ENCODE measurements at places on chromosomes 5 and 9.

DNA sequence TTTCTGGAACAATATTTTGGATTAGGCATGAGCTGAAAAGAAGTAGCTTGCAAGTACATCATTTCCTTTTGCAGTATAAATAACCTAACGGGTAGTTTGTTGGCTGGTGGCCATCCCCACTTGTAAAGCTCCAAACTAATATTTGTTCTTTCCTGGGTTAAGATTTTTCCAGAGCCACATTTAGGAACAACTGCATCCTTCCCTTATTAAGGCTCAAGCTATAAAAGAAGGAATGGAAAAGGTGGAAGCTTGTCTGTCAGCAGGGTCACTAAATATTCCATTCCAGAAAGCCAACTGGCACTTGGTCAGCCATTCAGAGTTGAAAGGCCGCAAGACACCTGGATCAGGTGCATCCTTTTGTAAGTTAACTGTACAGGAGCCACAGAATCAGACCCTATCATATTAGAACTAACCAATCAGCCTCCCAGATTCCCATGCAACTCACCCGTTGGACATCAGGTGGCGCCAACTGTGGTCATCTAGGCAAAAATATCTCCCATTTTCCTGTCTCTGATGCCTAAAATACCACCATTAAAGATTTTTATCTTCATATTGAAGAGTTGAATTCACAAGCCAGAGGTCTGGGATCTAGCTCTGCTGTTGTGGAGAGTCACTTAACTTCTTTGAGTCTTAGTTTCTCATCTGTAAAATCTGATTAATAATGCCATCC lies 82.9 kb downstream of the PTCD2 start:
- no peak for DNase-seq

GRCh38 chr5:96084874-96085506 lies 123.3 kb upstream of the ELL2 start:
- no peak for DNase-seq

GRCh38 chr5:36066540-36067210 lies at the start of gene UGT3A2:
UGT3A2 (minus strand) TSS chr5:36066882; CDS start chr5:36066789, 93 bp downstream.
- DNase-seq: no peak

DNA sequence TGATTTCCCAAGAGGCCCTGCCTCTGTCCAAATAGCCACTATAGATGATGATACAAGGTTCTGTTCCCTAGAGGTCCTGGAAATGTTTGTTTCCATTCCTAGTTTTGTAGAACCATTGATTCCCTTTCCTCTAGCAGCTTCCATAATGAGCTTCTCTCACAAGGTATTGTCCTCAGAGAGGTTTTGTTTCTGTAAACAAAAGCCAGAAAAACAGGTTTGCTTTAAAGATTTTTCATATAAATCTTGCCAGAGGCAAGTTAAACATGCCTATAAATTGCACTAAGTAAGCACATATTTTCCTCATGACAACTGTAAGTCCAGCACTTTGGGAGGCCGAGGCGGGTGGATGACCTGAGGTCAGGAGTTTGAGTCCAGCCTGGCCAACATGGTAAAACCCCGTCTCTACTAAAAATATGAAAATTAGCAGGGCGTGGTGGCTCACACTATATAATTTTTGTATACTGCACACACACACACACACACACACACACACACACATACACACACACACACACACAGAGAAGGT lies 1787.7 kb downstream of the EFNA5 start:
- DNase-seq: no peak

DNA sequence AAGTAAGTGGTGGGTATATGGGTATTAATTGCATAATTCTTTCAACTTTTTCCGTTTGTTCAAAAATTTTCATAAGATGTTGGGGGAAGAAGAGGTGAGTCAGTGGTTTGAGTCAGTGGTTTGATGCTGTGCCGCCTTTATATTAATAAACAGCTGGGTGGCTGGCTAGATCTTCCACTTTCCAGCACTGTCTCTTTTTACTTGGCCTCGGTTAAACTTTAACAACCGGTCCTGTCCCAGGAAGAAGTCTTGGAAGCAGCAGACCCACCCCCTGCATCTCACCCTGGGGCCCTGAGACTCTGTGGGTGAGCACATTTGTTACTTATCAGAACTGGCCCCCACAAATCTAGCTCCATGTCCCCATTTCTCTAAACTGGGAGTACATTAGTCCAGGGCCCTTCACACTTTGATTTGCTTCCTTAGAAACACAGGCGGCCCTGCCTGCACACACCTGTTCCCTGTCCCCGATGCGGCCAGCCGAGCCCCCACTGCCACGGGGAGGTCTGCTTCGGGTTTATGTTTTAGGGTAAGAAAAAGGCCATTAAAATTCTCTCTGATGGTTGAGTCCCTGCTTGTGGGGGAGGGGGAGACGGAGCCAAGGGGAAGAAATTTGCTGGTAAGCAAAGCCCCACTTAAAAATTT lies 90.7 kb downstream of the PTCH1 start:
- no peak for DNase-seq

GRCh38 chr9:32322622-32323021 lies 61.8 kb upstream of the ACO1 start:
- DNase-seq: no peak

- DNase-seq: no peak
Measured at GRCh38 chr9:37187292-37187691, 66.9 kb downstream of the ZCCHC7 start.

DNA sequence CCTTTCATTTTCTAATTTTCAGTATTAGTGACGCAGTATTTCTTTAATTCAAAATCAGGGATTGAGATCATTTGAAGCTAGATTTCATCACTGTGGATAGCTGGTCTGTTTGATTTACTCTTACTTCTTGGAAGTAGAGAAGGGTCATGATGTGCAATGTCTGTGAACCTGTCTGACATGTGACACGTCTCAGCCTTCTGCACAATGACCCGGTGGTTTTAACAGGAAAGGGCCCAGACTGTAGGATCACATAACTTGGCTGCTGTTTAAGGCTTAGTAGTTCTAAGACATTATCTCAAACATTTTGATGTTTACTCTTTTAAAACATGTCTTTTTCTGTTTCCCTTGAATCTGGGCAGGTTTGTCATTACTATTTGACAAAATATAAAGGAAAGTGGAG lies 823.3 kb upstream of the NUDT12 start:
- no peak for DNase-seq

DNA sequence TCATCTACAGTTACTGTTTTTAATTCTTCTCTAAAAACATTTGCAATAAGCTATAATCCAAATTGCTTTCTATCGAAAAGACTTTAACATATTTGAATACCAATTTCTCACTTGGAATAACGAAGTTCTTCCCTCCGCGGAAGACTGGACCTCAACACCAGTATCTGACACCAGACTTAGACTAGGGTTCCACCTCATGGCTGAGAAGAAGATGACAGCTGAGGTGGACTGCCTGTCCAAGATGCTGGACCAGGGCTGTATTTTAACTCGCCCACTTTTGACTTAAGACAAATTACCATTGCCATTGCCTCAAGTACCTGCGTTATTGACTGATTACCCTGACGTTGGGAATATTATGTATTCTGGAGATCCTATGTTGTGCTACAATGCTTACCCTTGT lies 34.1 kb downstream of the ZMAT2 start:
- DNase-seq: no peak

GRCh38 chr5:170057311-170057710 lies 48.4 kb upstream of the FOXI1 start:
- DNase-seq: no peak

GRCh38 chr5:66966439-66966838 lies 230.2 kb downstream of the CD180 start:
- no peak for DNase-seq

DNA sequence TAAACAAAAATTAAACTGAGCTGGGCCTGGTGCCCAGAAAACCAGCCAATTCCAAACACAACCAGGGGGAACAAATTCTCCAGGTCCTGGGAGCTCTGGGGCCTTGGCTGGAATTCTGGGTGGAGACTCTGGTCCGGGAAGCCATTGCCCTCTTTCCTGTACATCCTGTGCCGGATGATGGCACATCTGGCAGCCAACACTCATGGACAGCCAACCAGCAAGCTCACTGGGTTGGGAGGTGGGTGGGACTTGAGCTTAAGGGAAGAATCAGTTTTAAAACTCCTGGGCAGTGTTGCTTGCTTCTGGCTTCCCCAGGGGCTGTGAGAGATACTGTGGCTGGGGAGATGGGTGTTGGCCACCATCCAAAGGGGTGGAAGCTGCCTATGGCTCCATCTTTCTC lies 56.1 kb downstream of the PCDH1 start:
- DNase-seq: no peak

GRCh38 chr9:126327006-126327713 lies 531 bp downstream of the MVB12B start:
- DNase-seq: peak; percentile 12

- DNase-seq: no peak
Measured at GRCh38 chr9:130531670-130532069, 47.7 kb upstream of the FUBP3 start.

GRCh38 chr9:114273461-114273881 lies 49.4 kb upstream of the ORM1 start:
- DNase-seq: no peak

- no peak for DNase-seq
Measured at GRCh38 chr5:115456539-115457040, 88.0 kb downstream of the FEM1C start.

DNA sequence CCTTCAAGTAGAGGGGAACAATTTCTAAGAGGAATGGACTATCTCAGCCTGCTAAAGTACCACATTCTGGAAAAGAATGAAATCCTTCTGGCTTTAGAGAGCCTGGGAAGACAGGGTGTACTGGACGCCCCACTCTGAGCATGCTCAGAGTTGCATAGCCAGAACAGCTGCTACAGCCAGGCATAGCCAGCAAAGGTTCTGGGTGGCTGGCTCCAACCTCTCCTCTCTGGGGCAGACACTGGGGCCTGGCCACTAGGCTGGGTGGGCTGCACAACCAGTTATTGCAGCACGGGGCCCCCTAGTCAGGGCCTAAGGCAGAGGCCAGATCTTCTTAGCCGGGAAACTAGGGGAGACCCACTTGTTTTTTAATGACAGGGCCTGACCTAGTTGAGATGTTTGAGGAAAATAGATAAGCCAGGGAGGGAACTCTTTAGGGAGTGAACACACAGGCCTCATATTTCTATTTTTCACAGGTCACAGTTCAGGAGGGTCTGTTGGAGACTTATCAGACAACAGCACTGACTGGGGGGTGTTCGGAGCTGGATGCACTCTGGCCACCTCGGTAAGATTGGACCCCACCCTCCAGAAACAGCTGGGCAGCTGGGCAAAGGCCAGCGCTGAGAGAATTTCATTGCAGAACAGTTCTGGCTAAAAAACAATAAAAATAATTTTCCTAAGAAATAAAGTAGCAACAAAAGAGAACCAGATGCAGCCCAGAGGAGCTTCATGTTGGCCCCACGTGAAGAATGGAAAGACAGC lies 142.9 kb downstream of the LPAR1 start:
- no peak for DNase-seq

- no peak for DNase-seq
Measured at GRCh38 chr5:80240368-80240986, 15.4 kb downstream of the SERINC5 start.

DNA sequence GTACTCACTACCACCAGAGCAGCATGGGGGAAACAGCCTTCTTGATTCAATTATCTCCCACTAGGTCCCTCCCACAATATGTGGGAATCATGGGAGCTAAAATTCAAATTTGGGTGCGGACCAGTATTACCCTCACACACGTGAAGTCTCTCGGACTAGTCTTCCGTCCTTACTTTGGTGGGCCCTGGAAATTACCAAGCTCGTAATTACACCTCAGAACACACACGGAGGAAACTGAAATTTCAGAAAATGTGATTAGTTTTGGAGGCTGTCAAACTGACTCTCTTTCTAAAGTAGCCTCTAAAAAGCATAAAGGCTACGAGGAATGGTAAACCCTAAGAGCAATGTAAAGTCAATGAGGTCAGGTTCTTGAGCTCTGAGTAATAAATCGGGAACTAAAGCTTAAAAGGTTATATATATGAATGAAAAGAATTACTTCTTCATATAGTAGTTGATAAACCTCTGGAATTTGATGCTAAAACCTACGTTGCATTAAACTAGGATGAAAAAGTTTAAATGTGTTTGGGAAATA lies 842 bp upstream of the FEM1C start:
- no peak for DNase-seq

DNA sequence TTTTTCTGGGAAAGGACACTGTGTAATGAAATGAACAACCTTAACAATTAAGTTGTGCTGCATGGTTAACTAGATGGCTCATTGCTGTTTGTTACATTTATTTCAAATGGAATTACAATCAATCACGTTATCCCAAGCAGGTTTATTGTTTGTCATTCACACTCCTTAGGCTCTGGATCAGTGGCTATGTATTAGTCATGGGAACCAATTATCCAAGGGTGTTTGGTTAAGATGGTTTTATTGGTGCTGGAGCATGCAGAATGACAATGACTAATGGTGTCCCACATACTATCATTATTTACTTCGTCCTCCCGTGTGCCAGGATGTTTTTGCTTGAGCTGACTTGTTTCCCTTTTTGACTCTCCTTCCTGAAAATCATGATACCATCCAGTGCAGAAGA lies 10.6 kb upstream of the TRPC7 start:
- DNase-seq: no peak

GRCh38 chr9:38408719-38409118 lies 15.5 kb downstream of the IGFBPL1 start:
- no peak for DNase-seq

DNA sequence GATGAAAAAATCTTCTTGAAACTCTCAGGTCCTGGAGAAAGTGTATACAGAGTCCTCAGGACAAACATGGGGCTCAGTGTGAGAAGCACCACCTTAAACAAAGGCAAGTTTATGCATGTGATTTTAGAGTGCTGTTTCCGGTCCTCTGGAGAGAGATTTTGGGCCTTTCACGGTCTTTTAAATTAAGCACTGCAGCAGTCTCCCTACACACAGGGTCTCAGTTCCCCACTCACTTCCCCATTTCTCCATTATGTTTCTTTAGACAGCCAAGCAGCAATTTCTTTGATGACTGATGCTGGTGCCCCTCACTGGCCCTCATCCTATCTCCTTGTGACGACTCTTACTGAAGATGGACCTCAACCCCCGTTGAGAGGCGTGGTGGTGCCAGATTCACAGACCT lies 220.2 kb upstream of the CLINT1 start:
- no peak for DNase-seq

DNA sequence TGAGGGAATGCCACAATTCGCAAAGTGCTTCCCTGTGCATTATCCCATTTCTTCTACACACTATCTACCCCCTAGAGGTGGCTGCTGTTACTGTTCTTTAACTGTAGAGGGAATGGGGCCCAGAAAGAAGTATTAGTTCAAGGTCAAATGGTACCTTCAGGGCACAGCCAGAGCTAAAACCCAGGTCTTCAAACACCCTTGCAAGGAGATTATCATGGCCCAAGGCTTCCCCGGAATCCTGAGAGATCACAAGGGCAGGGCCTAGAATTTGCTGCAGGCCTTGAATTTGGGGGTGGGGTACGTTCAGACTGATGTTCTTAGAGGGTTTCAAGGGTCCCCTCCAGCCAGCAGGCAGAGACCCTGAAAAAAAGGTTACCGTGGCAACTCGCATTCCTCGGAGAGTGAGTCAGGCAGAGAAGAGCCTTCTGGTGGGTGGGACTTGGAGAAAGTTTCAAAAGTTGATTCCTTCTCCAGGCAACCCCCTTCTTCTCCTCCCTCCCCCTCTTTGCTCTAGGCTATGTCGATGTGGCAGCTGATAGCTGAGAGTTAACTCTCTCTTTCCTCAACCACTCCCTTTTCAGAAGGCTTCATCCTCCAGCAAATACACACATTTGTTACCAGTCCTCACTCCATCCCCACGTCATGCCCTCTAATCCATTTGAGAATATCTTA lies 1.9 kb downstream of the SPARC start:
- peak; percentile 73 for DNase-seq
